ENCODE measurements at places on chromosomes 4 and X. TPM values are rescaled to one million over a fixed set of nuclear protein-coding genes. Genes with fewer than 3 reads are reported as not detected.

DNA sequence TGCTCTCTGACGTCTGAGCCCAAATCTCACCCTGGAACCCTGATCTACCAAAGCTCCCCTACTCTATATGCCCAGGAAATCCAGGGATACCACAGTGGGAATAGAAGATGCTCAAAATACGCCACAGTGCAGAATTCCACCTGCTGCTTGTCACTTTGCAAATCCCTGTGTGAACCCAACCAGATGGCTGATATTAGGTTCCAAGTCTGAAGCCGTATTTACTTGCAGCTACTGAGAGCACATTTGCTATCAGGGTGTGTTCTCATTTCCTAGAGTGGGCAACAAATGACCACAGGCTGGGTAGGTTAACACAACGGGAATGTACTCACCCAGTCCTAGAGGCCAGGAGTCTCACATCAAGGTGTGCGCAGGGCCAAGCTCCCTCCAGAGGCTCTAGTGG lies 126.8 kb downstream of the MXRA5 start:
- no peaks in the 10 kb centered on the region for H3K4me1 ChIP-seq
- H3K4me3 ChIP-seq: no peak overlapping the region
- no peak overlapping the region for H3K27ac ChIP-seq
- H3K27me3 ChIP-seq: no peaks in the 10 kb centered on the region
- H3K36me3 ChIP-seq: no peaks in the 10 kb centered on the region

DNA sequence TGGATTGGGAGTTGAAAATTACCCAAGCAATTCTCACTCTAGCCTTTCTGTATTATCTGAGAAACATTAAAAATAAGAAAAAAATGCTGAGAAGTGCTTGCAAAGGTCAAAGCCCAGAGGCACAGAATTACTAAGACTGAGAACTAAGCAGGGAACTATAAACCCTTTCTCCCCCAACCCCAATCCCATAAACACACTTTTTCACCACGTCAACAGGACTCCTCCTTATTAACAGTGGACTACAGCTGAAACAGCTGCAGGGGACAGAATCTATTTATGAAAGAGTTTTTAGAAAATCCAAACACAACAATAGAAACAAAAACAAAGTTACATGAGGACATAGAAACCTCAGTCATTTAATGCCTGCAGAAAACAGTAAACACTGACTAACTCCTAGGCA lies 984.1 kb downstream of the TRAM1L1 start:
- no peaks in the 10 kb centered on the region for H3K27me3 ChIP-seq
- H3K4me1 ChIP-seq: no peaks in the 10 kb centered on the region
- DNase-seq: no peak
- H3K36me3 ChIP-seq: no peaks in the 10 kb centered on the region
- H3K4me3 ChIP-seq: no peak overlapping the region

GRCh38 chr4:135098061-135098460 lies 896.5 kb upstream of the PABPC4L start:
- H3K4me1 ChIP-seq: no peaks in the 10 kb centered on the region
- no peak overlapping the region for H3K4me3 ChIP-seq
- no peak overlapping the region for H3K27ac ChIP-seq
- DNase-seq: no peak
- no peaks in the 10 kb centered on the region for H3K27me3 ChIP-seq
- no peaks in the 10 kb centered on the region for H3K36me3 ChIP-seq

- H3K4me3 ChIP-seq: no peak overlapping the region
- H3K27me3 ChIP-seq: no peaks in the 10 kb centered on the region
- no peaks in the 10 kb centered on the region for H3K4me1 ChIP-seq
These were observed 30.2 kb upstream of the PLCXD1 start for GRCh38 chrX:250965-251364.

GRCh38 chr4:13455411-13455810 lies 28.7 kb downstream of the RAB28 start:
- H3K27ac ChIP-seq: no peak overlapping the region
- no peaks in the 10 kb centered on the region for H3K27me3 ChIP-seq
- no peak for DNase-seq
- peaks cover 3% of the 10 kb centered on the region for H3K4me1 ChIP-seq
- no peak overlapping the region for H3K4me3 ChIP-seq
- H3K36me3 ChIP-seq: peaks cover 8% of the 10 kb centered on the region

DNA sequence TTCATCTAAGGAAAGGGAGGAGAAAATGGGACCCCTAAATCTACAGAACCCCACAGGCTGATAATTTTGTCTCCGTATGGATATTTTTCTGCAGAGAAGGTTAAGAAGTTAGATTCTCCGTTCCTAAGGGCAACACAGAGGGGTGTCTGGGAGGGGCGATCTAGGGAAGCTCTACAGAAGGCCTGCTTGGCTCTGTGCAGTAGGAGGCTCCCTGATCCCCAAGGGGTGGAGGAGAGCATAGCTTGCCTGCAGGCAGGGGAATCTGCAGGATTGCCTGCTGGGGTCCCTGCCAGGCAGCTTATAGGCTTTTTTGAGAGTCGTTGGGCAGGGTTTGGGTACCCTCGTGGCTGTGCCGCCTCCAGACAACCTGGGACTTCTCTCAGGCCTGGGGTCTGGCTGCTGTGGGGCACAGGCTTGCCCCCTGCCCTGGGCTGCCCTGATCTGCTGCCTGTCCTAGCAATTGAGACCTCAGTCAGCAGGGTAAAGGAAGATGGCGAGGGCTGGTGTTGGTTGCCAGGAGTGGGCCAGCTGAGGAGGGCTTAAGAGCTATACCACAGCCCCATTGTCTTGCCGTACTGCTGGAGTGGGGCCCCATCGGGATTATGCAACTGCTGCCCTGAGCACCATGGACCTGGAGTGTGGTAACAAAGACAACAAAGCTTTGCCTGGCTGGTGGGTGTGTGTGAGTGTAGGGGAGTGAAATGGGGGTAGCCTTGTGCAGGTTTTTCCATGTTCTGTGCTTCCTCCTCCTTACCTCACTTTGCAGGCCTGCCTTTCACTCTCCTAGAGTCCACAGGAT lies 74.1 kb downstream of the EFNB1 start:
- no peaks in the 10 kb centered on the region for H3K27me3 ChIP-seq
- H3K4me1 ChIP-seq: no peaks in the 10 kb centered on the region
- DNase-seq: no peak
- no peaks in the 10 kb centered on the region for H3K36me3 ChIP-seq
- H3K4me3 ChIP-seq: no peak overlapping the region
- H3K27ac ChIP-seq: no peak overlapping the region

DNA sequence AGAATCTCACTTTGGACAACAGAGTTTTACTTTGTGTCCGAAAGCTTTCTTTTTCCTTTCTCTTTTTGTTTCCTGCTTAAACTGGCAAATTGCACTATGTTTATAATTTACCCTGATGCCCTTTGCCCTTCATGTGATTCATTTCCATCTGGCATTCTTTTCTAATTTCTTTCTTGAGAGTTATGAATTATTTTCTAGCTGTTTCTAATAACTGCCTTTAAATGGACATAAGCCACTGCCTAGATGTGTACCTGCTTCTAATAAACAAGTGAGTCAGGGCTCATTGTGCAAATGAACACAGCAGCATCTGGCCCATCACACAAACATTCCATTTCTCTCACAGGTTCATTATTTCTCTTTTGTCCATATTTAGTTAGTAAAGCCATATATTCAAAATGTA lies 242.3 kb upstream of the GPRIN3 start:
- H3K27ac ChIP-seq: no peak overlapping the region
- DNase-seq: no peak
- H3K4me1 ChIP-seq: no peaks in the 10 kb centered on the region
- no peaks in the 10 kb centered on the region for H3K27me3 ChIP-seq
- no peak overlapping the region for H3K4me3 ChIP-seq

DNA sequence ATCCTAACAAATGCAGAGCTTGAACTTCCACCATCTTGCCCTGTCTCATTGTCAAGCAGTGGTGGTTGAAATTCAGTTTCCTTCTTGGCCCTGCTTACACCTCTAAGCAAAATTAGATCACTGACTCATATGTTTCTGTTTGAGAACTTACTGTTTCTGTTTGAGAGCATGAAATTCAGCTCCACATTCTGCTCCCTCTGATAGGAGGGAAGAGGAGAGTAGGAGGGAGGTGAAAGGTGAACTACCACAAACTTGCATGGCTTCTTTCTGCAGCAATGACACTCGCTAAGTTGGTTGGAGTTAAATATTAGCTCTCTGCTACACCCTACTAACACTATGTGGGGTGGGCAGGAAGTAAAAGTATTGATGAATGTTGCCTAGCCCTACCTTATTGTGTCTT lies 117.8 kb upstream of the EDA2R start:
- H3K36me3 ChIP-seq: no peaks in the 10 kb centered on the region
- peaks cover 6% of the 10 kb centered on the region for H3K27me3 ChIP-seq

PPEF1 gene
- not detected for total RNA-seq

SUPT20HL1 gene
- not detected for total RNA-seq

NAA15 gene
- 35.9 TPM for total RNA-seq

TFE3 gene
- total RNA-seq: 34.0 TPM
